ENCODE measurements at places on chromosomes 7 and 10.

DNA sequence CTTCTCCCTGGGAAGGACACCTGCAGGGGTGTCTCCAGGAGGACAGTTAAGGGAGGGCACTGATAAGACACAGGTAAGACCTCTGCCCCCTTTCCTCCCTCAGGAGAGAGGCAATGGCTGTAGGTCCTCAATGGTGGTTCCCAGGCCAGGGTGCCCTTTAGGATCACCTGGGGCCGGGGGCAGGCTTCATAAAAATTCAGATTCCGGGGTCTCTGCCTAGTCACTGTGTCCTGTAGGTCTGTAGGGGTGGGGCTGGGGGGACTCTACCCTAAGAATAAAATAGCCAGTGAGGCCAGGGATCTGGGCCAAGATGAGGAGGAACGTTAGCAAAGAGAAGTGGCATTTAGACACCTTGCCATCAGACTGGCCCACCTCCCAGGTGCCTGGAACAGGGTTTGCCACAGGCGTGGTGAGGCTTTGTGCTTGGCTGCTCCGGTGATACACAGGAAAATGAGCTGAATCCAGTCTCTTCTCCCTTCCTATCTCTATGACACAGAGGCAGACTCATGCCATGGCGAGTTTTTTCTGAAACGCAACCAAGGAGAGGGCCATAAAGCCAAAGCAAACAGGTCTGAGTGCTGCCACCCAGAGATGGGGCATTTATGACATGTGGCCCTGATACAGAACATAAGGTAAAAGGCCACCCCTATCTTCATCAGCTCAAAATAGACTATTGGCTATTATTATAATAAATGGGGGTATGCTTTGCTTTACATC, 52.6 kb downstream of the SH3PXD2A start:
- DNase-seq: no peak

DNA sequence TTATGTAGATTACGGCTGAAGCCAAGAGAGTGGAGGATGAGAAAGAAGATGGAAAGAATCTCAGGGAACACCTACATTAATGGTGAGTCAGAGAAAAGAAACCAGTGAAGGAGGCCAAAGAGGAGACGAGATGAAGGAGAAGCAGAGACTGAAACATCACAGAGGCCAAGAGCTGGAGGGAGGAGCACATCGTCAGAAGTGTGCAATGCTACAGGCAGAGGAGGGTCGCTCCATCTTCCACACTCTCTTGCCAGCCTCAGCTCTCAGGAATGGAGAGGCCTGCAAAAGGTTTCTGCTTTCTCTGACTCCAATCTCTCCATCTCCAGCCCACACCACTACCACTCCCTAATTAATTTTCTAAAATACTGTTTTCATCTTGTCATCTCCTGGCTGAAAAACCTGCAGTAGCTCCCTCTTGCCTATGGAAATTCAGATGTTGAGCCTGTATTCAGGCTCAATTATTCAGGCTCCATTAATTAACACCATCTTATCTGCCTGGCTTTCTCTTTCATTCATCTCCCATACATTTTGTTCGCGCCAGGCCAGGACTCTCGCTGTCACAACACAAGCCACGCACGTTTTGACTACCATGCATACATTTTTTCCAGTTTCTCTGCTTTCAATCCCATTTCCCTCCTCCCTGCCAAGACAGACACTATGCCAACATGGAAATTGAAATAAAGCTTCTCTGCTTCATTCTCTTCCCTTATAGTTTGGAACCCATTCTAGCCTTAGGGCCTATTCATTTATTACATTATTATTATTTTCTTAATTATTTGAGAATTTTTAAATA, 165.8 kb downstream of the INHBA start:
- DNase-seq: peak; percentile 25

- DNase-seq: no peak
These were observed 9.9 kb upstream of the CALML5 start for GRCh38 chr10:5509236-5509635.

- peak; percentile 71 for DNase-seq
These were observed 31.7 kb downstream of the CYCS start for GRCh38 chr7:25093268-25093826.

DNA sequence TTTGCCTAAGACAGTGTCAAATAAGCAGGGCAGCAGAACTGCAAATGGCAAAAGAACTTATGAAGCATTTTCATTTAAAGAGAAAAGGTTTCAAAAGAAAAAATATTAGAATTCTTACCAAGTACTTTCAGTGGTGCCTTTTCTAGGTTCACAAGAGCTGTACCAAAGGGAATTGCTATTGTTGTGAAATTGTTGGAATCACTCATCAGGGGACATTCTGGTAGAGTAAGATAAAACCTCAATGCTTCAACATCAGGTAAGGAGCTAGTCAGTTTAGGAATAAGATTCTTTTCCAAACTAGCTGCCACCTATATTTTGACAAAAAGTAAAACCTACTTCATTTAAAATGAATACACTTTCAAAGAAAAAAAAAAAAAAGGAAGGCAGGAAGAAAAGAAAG, 85.0 kb downstream of the HERC4 start:
- DNase-seq: no peak

All from fibroblast of skin of right biceps (primary cell).